Tongue (tissue), 3 donors: ENCODE measurements at places on chromosomes 4 and X. TPM values are rescaled to one million over a fixed set of nuclear protein-coding genes. Genes with fewer than 3 reads are reported as not detected.

Gene SSX3
- total RNA-seq: not detected

Gene CSAG3
- not detected for total RNA-seq

Gene POF1B
- total RNA-seq: 6.3 TPM

Gene CSN1S1
- not detected for total RNA-seq

Gene NEUROG2
- not detected for total RNA-seq

Gene SLC25A6
- total RNA-seq: 162 TPM

Gene CHIC2
- 32.9 TPM for total RNA-seq

Gene RNF128
- 4.4 TPM for total RNA-seq

Gene NALF2
- total RNA-seq: 0.10 TPM

Gene FGF13
- 49.3 TPM for total RNA-seq

Gene VEGFC
- 8.7 TPM for total RNA-seq

Gene LRAT
- 0.10 TPM for total RNA-seq

Gene OCIAD1
- total RNA-seq: 137 TPM

Gene ARAP2
- total RNA-seq: 41.1 TPM

Gene FAM53A
- 1.7 TPM for total RNA-seq

Gene SHISA3
- 0.62 TPM for total RNA-seq

Gene PPEF2
- total RNA-seq: 0.10 TPM

Gene PRR32
- 56.3 TPM for total RNA-seq

Gene GPRIN3
- 5.8 TPM for total RNA-seq

Gene GATA1
- 0.41 TPM for total RNA-seq

Gene ATOH1
- total RNA-seq: not detected

Gene ZNF81
- 12.1 TPM for total RNA-seq

Gene UGT2B11
- 0.82 TPM for total RNA-seq

Gene ASB9
- 4.0 TPM for total RNA-seq

Gene SPP1
- total RNA-seq: 28.9 TPM

Gene SUPT20HL1
- not detected for total RNA-seq

Gene HPGD
- total RNA-seq: 16.7 TPM

Gene MAGEE1
- total RNA-seq: 2.7 TPM

Gene RAB40A
- total RNA-seq: 0.31 TPM

Gene PAK3
- total RNA-seq: 5.5 TPM

Gene MAGEA9B
- total RNA-seq: not detected

Gene TACR3
- total RNA-seq: 5.9 TPM

Gene SPRY1
- 105 TPM for total RNA-seq

Gene ASB5
- 206 TPM for total RNA-seq

Gene CDKL5
- total RNA-seq: 9.3 TPM

Gene STEEP1
- total RNA-seq: 28.6 TPM

Gene PHEX
- total RNA-seq: 0.31 TPM

Gene TMEM47
- 108 TPM for total RNA-seq

Gene NIPAL1
- total RNA-seq: 6.9 TPM

Gene VAMP7
- 31.3 TPM for total RNA-seq

Gene CT45A1
- total RNA-seq: not detected

Gene GPRASP1
- 14.4 TPM for total RNA-seq

Gene TCEAL5
- total RNA-seq: 0.82 TPM

Gene SLITRK2
- total RNA-seq: 1.2 TPM

Gene CXCL3
- total RNA-seq: 1.4 TPM

Gene WDR13
- total RNA-seq: 100 TPM

Gene TTC29
- total RNA-seq: 0.72 TPM

Gene KIT
- total RNA-seq: 17.6 TPM

Gene FABP2
- not detected for total RNA-seq

Gene VEGFD
- total RNA-seq: 12.3 TPM

Gene DCX
- total RNA-seq: 20.8 TPM

Gene HHIP
- total RNA-seq: 4.4 TPM

Gene SLAIN2
- 106 TPM for total RNA-seq

Gene TRMT2B
- total RNA-seq: 12.3 TPM
